Heart right ventricle (tissue), 16 donors: ENCODE measurements at places on chromosomes 2 and 18. TPM values are rescaled to one million over a fixed set of nuclear protein-coding genes. Genes with fewer than 3 reads are reported as not detected.

DNA sequence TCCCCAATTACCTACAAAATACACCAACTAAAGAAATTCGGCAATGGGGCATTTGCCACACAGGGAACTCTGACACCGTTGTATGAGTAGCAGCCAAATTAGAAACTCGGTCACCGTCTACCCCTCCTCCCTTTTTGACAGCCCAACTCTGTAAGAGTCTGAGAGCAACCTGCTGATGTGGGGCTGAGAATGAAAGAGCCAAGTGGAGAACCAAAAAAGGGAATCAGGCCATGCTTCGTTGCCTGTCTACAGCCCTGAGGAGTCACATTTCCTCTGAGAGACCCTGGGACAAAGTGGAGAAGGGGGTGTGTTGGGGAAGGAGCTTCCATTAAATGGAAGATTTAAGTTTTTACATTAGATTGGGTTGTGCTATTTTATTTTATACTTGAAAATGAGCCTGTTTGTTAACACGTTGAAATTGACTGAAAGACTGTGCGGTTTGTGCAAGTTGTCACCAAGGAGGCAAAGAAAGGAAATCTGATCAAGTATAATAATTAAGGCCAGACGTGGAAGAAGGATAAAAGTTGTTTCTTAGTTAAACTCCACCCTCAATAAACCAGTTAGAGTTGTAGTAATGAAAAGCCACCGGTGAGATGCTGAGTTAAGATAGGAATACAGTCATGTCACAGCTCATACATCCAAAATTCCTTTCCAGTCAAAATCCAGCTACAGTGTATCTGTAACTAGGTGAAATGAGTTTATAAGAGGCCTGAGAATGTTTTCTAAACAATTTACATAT is 131.7 kb upstream of the CREB1 start:
- H3K27ac ChIP-seq = no peak overlapping the region
- no peaks in the 10 kb centered on the region for H3K27me3 ChIP-seq
- H3K4me3 ChIP-seq = no peak overlapping the region
- H3K4me1 ChIP-seq = no peaks in the 10 kb centered on the region

- H3K4me3 ChIP-seq = no peak overlapping the region
- H3K27ac ChIP-seq = no peak overlapping the region
- H3K27me3 ChIP-seq = no peaks in the 10 kb centered on the region
- H3K4me1 ChIP-seq = no peaks in the 10 kb centered on the region
- no peak for DNase-seq
Observed at GRCh38 chr2:171287611-171288010, 126.9 kb upstream of the TLK1 start.

DNA sequence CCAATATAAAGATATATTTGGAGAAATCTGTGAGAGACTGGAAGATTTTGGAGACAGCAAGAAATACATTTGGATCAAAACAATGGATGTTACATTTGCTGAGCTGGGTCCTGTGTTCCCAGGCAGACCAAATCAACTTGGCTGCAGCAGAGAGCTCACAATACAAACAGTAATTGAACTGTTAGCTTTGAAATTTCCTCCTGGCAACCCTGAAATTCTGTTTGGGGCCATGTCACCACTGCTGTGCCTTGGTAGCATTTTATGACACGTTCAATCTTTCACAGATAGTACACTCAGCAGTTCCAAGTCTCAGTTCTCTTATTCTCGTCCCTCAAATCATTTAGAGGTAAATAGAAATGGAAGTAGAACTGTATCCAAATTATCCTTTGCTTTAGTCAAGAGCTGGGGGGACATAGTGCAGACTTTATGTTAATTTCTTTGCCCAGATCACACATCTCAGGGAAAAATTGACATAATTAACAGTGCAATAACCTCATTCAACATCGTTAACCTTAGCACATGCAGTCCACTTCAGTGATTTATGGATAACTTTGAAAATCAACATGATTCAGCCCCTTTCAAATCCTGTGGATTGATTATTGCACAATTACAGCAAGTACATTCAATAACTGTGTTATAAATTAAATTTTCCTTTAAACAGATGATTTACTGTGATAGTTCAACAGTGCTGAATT is 277.4 kb upstream of the MC4R start:
- no peaks in the 10 kb centered on the region for H3K27me3 ChIP-seq
- H3K27ac ChIP-seq = no peak overlapping the region
- H3K4me1 ChIP-seq = no peaks in the 10 kb centered on the region
- no peak overlapping the region for H3K4me3 ChIP-seq
- no peak for DNase-seq

- DNase-seq = no peak
- no peak overlapping the region for H3K4me3 ChIP-seq
- no peaks in the 10 kb centered on the region for H3K36me3 ChIP-seq
Observed at GRCh38 chr2:45153121-45153520, 143.9 kb upstream of the SIX2 start.

- H3K36me3 ChIP-seq = no peaks in the 10 kb centered on the region
- H3K27ac ChIP-seq = peak overlapping the region; percentile 15
- peaks cover 33% of the 10 kb centered on the region for H3K4me1 ChIP-seq
Observed at GRCh38 chr2:203650860-203651613, 55.4 kb upstream of the CD28 start.

GRCh38 chr2:14219306-14219705 is 413.2 kb upstream of the LRATD1 start:
- no peaks in the 10 kb centered on the region for H3K27me3 ChIP-seq
- DNase-seq = no peak
- no peak overlapping the region for H3K27ac ChIP-seq
- H3K4me3 ChIP-seq = no peak overlapping the region

DNA sequence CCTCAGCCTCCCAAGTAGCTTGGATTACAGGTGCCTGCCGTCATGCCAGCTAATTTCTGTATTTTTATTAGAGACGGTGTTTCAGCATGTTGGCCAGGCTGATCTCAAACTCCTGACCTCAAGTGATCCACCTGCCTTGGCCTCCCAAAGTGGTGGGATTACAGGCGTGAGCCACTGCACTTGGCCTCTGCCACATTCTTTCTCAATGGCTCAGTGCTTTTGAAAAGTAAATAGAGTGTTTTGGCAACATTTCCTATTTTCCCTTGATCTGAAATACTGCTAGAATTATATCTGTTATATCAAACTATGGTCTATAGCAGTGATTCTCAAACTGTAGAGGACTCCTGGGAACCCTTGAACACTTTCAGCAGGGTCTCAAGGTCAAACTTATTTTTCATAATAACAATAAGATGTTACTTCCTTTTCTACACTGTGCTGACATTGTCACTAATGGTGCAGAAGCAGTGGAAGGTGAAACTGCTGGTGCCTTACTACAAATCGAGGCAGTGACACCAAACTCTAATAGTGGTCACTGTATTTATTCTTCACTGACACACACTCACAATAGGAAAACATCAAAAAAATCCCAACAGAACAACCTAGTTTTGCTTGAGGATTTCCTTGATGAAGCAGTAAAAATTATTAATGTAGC is 10.6 kb downstream of the DAW1 start:
- no peaks in the 10 kb centered on the region for H3K27me3 ChIP-seq
- H3K36me3 ChIP-seq = no peaks in the 10 kb centered on the region
- DNase-seq = no peak
- H3K4me3 ChIP-seq = no peak overlapping the region

The RFTN2 gene
- 4.9 TPM for total RNA-seq

The RNF181 gene
- 99.8 TPM for total RNA-seq

The FSIP2 gene
- total RNA-seq = 0.35 TPM

The OTOS gene
- not detected for total RNA-seq

The FBLN7 gene
- total RNA-seq = 0.22 TPM

The GATA6 gene
- 79.8 TPM for total RNA-seq

The B3GNT2 gene
- 33.5 TPM for total RNA-seq
